ENCODE measurements at places on chromosomes 6 and 20.
A peak's percentile ranks its signal among the peaks of the same experiment; 100 is the strongest.

GRCh38 chr6:15427331-15428070 lies 181.6 kb downstream of the JARID2 start:
- peak; percentile 37 for DNase-seq

- no peak for DNase-seq
Measured at GRCh38 chr20:51480507-51481270, 61.8 kb downstream of the NFATC2 start.

- no peak for DNase-seq
Measured at GRCh38 chr6:84774157-84774984, 10.0 kb upstream of the TBX18 start.

GRCh38 chr20:44056010-44056698 lies 130.8 kb downstream of the JPH2 start:
- peak; percentile 74 for DNase-seq

DNA sequence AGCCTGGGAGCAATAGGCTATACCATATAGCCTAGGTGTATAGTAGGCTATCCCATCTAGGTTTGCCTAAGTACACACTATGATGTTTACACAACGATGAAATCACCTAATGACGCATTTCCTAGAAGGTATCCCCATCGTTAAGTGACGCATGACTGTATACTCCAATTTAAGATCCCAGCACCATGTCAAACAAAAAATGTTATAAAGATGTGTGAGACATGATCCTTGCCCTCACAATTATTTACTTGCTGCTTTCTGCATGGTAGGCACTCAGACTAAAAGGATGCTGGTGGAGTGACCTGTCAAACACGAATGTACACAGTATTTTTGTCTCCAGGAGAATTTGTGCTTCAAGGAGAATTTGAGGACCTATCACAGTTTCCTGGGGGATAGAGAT lies 32.3 kb downstream of the SNAP25 start:
- DNase-seq: no peak

GRCh38 chr6:40891686-40892085 lies 147.3 kb downstream of the UNC5CL start:
- DNase-seq: no peak

GRCh38 chr6:33744001-33744848 lies 2.5 kb downstream of the IP6K3 start:
- peak; percentile 75 for DNase-seq

GRCh38 chr6:15512126-15512525 lies 150.7 kb downstream of the DTNBP1 start:
- no peak for DNase-seq

- no peak for DNase-seq
Measured at GRCh38 chr6:25958700-25959162, 3.9 kb upstream of the TRIM38 start.

DNA sequence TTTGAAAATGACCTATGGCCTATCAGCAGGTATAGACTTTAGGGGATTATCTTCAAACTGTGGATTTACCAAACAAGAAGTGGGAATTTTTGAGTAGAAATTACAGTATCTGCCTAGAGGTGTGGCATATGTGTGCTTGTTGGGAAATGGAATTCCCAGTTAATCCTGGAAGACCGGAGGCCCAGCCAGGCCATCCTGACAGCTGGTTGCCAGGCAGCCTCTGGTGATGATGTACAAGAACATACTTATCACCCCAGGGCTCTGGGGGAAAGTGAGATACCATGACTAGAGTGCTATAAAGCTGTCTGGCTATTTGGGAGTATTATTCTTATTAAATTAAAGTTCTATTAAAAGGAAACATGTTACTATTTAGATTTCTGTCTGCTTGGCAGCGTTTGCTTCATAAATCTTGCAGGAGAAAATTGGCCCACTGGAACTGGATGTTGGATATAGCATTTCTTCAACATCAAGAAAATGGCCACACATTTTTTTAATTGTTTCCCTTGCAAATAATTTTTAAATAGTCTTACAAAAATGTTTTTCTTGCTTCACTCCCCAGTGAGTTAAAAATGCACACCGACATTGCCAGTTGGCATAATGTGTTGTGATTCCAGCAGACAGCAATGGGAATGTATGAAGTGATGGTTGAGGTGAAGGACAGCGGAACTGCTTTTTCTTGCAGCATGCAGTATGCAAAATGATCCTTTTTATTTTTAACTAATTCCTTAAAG lies 187.8 kb downstream of the MYLK4 start:
- DNase-seq: no peak

DNA sequence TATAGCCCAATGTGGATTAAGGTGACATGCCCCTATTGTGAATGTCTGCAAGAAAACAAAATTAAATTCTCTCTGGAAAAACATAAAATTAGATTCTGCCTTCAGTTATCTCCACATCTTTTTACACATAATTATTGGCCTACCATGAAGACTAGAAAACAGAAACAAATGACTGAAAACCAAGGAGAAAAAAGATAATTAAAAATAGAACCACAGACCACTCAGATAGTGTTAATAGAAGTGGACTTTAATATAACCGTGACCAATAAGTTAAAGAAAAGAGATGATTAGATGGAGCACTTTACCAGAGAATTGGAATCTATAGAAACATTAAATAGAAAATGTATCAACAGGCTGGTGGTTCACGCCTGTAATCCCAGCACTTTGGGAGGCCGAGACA lies 445.7 kb downstream of the EPM2A start:
- DNase-seq: no peak

GRCh38 chr20:21064924-21065323 lies 41.2 kb downstream of the LINC00237 start:
- DNase-seq: no peak

DNA sequence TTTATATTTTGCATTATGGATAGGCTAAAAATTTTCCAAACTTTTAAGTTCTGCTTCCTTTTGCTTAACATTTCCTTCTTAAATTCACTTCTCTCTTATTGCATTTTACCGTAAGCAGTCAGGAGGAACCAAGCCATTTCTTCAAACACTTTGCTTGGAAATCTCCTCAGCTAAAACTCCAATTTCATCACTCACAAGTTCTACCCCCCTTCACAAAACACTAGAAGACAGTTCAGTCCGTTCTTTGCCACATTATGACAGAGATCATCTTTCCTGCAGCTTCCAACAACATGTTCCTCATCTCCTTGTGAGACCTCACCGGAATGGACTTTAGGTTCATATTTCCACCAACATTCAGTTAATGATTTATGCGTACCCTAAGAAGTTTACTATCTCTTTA lies 79.2 kb upstream of the LY86 start:
- DNase-seq: no peak

DNA sequence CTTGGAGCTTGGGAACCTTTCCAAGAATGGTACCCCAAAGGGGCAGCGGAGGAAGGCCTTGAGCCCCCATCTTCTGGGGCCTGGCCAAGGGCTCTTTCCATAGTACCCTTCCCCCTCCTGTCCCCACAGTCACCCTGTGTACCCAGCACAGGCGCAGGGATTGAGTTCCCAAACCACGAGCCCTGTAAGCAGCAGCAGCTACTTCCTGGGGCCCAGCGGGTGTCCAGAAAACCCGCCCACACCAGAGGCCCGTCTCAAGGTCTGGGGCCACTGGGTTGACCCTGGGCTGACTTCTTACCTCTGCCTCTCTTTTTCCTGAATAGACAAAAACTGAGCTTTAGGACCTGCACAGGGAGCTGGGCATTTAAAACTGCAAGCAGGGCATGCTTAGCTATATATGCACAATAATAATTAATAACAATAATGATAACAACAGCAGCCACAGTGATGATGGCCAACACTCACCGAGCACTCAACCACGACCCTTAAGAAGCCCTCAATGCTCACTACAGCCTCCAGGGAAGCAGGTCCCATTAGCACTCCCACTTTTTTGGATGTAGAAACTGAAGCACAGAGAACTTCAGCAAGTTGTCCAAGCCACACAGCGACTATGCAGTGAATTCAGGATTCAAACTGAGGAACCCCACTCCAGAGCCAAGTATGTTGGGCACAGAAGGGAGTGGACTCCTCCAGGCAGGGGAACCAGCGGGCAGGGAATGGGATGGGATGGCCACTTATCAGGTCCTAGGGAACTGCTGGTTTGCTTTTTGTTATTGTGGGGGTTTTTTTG lies 14.5 kb downstream of the NOL4L start:
- DNase-seq: no peak

DNA sequence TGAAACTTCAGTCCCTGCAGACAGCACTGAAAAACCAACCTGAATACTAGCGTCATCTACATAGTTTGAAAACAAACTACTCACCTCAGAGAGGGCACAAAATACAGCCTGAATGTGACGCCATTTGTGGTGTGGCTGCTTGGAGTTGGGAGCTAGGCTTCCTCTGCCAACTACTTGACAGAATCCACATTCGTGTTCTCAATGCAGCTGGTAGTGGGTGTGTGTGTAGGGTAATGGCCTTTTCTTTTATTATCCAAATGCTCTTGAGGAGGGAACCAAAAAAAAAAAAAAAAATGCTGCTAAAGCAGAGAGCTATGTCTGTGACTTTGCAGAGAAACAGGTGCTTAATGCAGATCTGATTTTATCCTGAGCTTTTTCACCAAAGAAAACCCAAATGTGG lies 207.8 kb downstream of the OTOR start:
- no peak for DNase-seq

Measured in CD4-positive, alpha-beta T cell treated with Interleukin-4 for 1 hour (primary cell).